ENCODE measurements at places on chromosomes 2 and 18. TPM values are rescaled to one million over a fixed set of nuclear protein-coding genes. Genes with fewer than 3 reads are reported as not detected.

The WDR7 gene
- total RNA-seq = 23.6 TPM

The TRIM54 gene
- not detected for total RNA-seq

The CDH20 gene
- total RNA-seq = 0.35 TPM

The MALL gene
- total RNA-seq = 204 TPM

The DTNA gene
- 9.0 TPM for total RNA-seq

The ABCG5 gene
- total RNA-seq = not detected

The ALPI gene
- not detected for total RNA-seq

The MFF gene
- 81.0 TPM for total RNA-seq

The VWA3B gene
- total RNA-seq = not detected

The KCNJ13 gene
- total RNA-seq = not detected

The C2orf72 gene
- not detected for total RNA-seq

The GPR17 gene
- total RNA-seq = not detected

The CHN1 gene
- 61.4 TPM for total RNA-seq

The PCARE gene
- total RNA-seq = not detected

The OTOS gene
- not detected for total RNA-seq

The ANKRD23 gene
- not detected for total RNA-seq

The RAB6C gene
- total RNA-seq = not detected

The PROM2 gene
- total RNA-seq = under 0.01 TPM

The ZNF236 gene
- 14.9 TPM for total RNA-seq

The DIS3L2 gene
- 14.4 TPM for total RNA-seq

The NOL4 gene
- not detected for total RNA-seq

The ANKRD30BL gene
- not detected for total RNA-seq

The SIX2 gene
- not detected for total RNA-seq

The ARHGAP15 gene
- total RNA-seq = not detected

The ZRANB3 gene
- total RNA-seq = 7.8 TPM

The CCDC68 gene
- total RNA-seq = 24.3 TPM

The COLEC12 gene
- total RNA-seq = 0.29 TPM

The MOGAT1 gene
- not detected for total RNA-seq

The KCNG3 gene
- total RNA-seq = not detected

The DHRS9 gene
- total RNA-seq = 2.0 TPM

The HRH4 gene
- not detected for total RNA-seq

The TCF7L1 gene
- total RNA-seq = 0.35 TPM

The ZNF397 gene
- 8.9 TPM for total RNA-seq

The DSC1 gene
- total RNA-seq = not detected

The APOB gene
- total RNA-seq = not detected

The C2orf66 gene
- not detected for total RNA-seq

The DPYSL5 gene
- not detected for total RNA-seq

The CHRND gene
- total RNA-seq = not detected

The DSG1 gene
- total RNA-seq = not detected

The SKOR2 gene
- total RNA-seq = not detected

The UNC80 gene
- total RNA-seq = not detected

The PIKFYVE gene
- 21.3 TPM for total RNA-seq

The CRYGD gene
- not detected for total RNA-seq

The FBXO48 gene
- total RNA-seq = 0.35 TPM

The BMP10 gene
- total RNA-seq = not detected

The CABYR gene
- total RNA-seq = 4.0 TPM

The OTX1 gene
- total RNA-seq = not detected

The GDF7 gene
- total RNA-seq = 0.53 TPM

The XDH gene
- 0.29 TPM for total RNA-seq

The RND3 gene
- 136 TPM for total RNA-seq

The KCNG2 gene
- 1.2 TPM for total RNA-seq

The LOXL3 gene
- 12.9 TPM for total RNA-seq

The SESTD1 gene
- total RNA-seq = 6.4 TPM

The PIEZO2 gene
- total RNA-seq = not detected

The LMAN2L gene
- 34.2 TPM for total RNA-seq

The SERPINB3 gene
- not detected for total RNA-seq

The REG3A gene
- not detected for total RNA-seq
